ENCODE measurements at places on chromosomes 12 and 14. TPM values are rescaled to one million over a fixed set of nuclear protein-coding genes. Genes with fewer than 3 reads are reported as not detected.

DNA sequence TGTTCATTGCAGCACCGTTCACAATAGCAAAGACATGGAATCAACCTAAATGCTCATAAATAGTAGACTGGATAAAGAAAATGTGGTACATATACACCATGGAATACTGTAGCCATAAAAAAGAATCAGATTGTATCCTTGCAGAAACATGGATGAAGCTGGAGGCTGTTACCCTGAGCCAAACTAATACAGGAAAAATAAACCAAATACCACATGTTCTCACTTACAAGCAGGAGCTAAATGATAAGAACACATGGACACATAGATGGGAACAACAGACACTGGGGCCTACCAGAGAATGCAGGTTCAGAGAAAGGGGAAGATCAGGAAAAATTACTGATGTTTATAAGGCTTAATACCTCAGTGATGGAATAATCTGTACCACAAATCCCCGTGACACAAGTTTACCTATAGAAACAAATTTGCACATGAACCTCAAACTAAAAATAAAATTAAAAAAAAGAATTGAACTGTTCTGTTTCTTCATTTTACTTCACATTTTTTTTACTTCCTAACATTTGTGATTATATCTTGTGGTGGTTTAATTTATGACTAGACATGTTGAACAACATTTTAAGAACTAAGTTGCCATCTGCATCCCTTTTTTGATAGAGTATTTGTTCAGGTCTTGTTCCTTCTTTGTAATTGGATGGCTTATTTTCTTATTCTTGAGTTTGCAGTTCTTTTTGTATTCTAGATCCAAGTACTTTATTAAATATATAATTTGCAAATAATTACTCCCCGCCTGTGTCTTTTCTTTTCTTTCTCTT, 835.2 kb downstream of the FSCB start:
- no peak for DNase-seq
- H3K36me3 ChIP-seq = no peaks in the 10 kb centered on the region
- H3K27ac ChIP-seq = no peak overlapping the region
- no peak overlapping the region for H3K4me3 ChIP-seq
- no peaks in the 10 kb centered on the region for H3K4me1 ChIP-seq

- no peak for DNase-seq
- no peaks in the 10 kb centered on the region for H3K36me3 ChIP-seq
- no peak overlapping the region for H3K4me3 ChIP-seq
- H3K4me1 ChIP-seq = peaks cover 3% of the 10 kb centered on the region
- H3K27ac ChIP-seq = no peak overlapping the region
Measured at GRCh38 chr14:60622210-60622916, 26.9 kb downstream of the SIX1 start.

Gene SALL2
- 2.0 TPM for total RNA-seq

Gene AGAP2
- 68.6 TPM for total RNA-seq

Gene RAB15
- 3.6 TPM for total RNA-seq
